ENCODE measurements at places on chromosomes 12 and 14. TPM values are rescaled to one million over a fixed set of nuclear protein-coding genes. Genes with fewer than 3 reads are reported as not detected.

SMIM41 gene
- total RNA-seq, result not detected

CIROP gene
- total RNA-seq, result not detected

RNASE7 gene
- total RNA-seq, result not detected

CLEC1A gene
- not detected for total RNA-seq

RNF212B gene
- total RNA-seq, result not detected

- no peak for DNase-seq
Observed at GRCh38 chr14:29822430-29822709, 105.3 kb downstream of the PRKD1 start.

GRCh38 chr14:89388853-89389252 is 28.2 kb downstream of the FOXN3 start:
- no peak for DNase-seq

DNA sequence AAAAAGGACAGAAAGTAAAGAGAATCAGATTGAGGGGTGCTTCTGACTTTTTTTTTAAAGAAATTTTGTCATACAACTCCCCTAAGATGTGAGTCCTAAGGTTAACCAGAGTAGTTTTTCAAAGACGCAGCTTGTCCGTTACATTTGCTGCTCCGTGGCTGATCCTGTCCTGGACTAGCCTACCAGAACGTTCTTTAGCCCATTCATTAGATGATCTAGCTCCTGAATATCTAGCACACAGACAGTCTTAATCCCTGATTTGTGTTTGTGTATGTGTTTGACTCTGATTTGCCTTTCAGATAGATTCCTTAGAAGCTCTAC is 60.3 kb downstream of the SAMD4A start:
- DNase-seq, result no peak

DNA sequence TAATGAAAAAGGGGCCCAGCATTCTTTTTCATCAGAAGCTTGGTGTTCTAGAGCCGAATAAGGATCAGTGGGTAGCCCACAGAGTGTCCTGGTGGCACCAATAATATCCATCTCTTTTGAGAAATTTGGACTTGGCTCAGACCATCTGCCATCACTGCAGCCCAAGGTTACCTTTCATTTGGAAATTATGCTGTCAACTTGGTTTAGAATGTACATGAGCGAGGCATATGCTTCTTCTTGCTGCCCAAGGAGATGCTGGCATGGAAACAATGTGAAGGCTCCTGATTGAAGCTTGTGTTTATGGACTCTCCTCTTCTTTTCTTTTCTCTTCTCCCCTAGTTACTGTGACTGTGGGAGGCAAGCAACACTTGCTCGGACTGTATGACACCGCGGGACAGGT is 50.0 kb downstream of the GPHB5 start:
- no peak for DNase-seq

GRCh38 chr12:14984766-14985285 is 12.0 kb downstream of the PDE6H start:
- no peak for DNase-seq

- DNase-seq, result no peak
Observed at GRCh38 chr14:33814010-33814409, 136.9 kb downstream of the EGLN3 start.

- DNase-seq, result no peak
Observed at GRCh38 chr14:93104961-93105360, 10.8 kb downstream of the ITPK1 start.

DNA sequence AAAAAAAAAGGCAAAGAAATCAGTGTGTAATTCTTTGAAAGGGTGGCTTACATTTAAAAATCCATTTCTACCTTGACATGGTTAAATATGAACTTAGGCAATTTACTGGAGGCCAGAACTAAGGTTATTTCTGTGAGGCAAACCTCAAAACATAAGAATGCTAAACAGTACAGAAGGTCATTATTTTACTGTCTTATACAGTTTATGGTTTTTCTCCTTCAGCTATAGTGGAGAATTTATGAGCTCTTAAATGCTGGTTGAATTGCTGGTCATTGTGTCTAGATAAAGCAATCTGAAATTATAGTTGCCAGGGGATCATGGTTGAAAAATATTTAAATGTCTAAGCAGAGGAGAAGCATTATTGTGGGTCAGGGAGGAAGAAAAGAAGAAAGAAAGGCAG is 70.5 kb downstream of the TRIM9 start:
- no peak for DNase-seq

GRCh38 chr12:93524386-93525133 is 47.9 kb upstream of the SOCS2 start:
- DNase-seq, result no peak

DNA sequence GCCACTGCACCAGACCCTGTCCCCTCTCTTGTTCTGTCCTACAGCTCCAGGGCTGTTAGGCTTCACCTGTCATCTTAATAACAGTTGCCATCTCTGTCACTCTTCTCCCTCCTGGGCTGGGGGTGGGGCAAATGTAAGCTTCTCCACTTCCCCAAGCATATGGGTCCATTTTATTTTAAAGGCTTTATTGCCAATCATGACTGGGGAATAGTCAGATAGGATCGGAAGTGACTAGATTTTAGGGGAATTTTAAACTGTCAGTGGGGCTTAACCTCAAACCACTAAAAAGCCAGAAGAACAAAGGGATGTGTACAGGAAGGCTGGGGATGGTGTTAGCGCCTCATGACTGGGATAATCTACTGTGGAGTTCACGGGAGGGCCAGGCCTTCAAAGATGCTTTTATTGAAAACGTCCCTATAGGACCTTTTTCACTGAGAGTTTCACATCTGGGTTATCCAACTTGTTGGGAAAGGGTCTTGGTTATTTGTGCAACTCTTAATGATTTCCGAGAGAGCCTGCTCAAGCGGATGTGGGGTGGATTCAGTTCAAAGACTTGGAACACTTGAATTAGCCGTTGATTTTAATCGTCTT is 41.6 kb downstream of the CHST11 start:
- peak; percentile 71 for DNase-seq
